ENCODE measurements at places on chromosomes 6 and 20. TPM values are rescaled to one million over a fixed set of nuclear protein-coding genes. Genes with fewer than 3 reads are reported as not detected.

CASS4 gene
- polyA plus RNA-seq, result 24.7 TPM

KCNQ2 gene
- 17.3 TPM for polyA plus RNA-seq

LAMP5 gene
- 1.5 TPM for polyA plus RNA-seq

POU5F1 gene
- 1.9 TPM for polyA plus RNA-seq

DNA sequence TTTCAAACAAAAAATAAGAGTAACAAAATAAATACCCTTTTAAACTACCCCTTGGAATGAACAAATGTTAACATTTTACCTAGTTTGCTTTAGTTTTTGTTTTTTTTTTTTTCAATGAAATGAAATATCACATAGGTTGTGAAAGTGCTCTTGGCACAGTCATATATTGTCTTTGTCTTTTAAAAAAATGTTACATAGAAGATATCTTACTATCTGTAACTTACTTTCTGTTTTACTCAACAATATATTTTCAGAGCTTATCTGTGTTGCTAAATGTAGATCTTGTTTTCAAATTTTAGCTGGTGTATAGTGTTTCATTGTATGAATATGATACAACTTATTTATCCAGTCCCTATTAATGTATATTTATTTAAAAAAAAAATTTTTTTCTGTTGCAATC is 8.6 kb downstream of the CEP57L1 start:
- DNase-seq, result no peak
- no peaks in the 10 kb centered on the region for H3K36me3 ChIP-seq
- no peak overlapping the region for H3K4me3 ChIP-seq
- H3K4me1 ChIP-seq, result no peaks in the 10 kb centered on the region

DNA sequence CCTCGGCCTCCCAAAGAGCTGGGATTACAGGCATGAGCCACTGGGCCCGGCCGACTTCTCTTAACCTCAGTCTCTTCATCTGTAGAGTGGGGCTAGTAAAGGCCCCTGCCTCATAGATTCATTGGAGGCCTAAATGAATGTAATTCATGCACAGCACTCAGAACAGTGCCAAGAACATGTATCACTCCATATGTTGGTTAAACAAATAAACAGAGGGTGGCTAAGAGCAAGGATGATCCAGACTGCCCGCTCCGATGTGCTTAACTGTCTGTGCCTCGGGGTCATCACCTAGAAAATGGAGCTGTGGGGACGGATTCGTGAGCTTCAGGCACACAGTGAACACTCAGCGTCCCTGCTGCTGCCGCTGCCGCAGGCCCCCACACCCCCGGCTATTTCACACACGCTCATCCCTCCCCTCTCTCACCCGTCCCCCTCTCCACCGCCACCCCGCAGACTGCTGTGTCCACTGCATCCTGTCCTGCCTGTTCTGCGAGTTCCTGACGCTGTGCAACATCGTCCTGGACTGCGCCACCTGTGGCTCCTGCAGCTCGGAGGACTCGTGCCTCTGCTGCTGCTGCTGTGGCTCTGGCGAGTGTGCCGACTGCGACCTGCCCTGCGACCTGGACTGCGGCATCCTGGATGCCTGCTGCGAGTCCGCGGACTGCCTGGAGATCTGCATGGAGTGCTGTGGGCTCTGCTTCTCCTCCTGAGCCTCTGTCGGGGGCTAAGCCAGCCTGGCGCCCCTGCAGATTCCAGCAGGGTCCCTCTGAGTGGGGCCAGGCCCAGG is 14.8 kb downstream of the MDFI start:
- no peak overlapping the region for H3K27ac ChIP-seq
- H3K36me3 ChIP-seq, result no peaks in the 10 kb centered on the region
- no peak overlapping the region for H3K4me3 ChIP-seq

GRCh38 chr6:105568142-105568541 is 165.3 kb upstream of the PREP start:
- no peak overlapping the region for H3K4me3 ChIP-seq
- H3K27me3 ChIP-seq, result no peaks in the 10 kb centered on the region
- DNase-seq, result no peak
- no peaks in the 10 kb centered on the region for H3K36me3 ChIP-seq
- H3K4me1 ChIP-seq, result no peaks in the 10 kb centered on the region

DNA sequence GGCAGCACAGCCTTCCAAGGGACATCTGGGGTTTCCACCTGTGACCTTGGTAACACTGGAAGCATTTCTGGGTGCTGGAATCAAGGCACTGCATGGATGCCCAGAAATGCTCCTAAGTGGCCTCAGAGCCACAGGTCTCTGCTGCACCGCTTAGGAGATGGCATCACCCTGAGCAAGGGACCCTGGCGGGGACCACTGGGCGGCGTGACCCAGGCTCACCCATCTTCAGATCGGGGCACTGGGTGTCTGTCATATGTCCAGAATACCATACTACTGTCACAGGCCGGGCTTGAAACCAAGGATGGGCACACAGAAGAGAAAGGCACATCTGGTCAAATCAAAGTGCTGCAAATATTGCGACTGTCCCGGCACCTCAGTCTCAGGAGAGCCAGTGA is 45.9 kb downstream of the SSR1 start:
- no peak overlapping the region for H3K27ac ChIP-seq
- H3K36me3 ChIP-seq, result no peaks in the 10 kb centered on the region
- peaks cover 40% of the 10 kb centered on the region for H3K4me1 ChIP-seq

- no peak overlapping the region for H3K4me3 ChIP-seq
- no peaks in the 10 kb centered on the region for H3K36me3 ChIP-seq
- DNase-seq, result no peak
- no peaks in the 10 kb centered on the region for H3K4me1 ChIP-seq
Observed at GRCh38 chr6:24052590-24052961, 73.4 kb upstream of the NRSN1 start.

DNA sequence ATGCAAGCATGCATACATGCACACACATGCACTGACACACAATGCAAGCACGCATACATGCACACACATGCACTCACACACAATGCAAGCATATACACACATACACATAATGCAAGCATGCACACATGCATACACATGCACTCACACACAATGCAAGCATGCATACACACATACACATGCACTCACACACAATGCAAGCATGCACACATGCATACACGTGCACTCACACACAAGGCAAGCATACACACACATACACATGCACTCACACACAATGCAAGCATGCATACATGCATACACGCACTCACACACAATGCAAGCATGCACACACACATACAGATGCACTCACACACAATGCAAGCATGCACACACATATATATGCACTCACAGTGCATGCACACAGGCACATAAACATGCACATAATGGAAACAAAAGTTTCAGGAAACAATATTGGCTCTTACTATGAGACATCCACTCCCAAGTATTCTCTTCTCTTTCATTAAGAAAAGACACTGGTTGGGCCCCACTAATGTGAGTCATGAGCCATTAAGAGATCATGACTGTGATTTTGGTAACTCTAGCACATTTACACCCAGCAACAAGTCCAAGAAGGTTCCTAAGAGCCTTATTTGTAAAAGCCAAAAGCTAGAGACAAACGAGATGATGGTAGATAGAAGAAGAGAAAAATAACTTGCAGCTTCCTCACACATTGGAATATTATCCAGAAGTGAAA is 22.2 kb downstream of the APCDD1L start:
- no peaks in the 10 kb centered on the region for H3K27me3 ChIP-seq
- DNase-seq, result no peak
- H3K4me3 ChIP-seq, result no peak overlapping the region
- H3K36me3 ChIP-seq, result no peaks in the 10 kb centered on the region
- no peak overlapping the region for H3K27ac ChIP-seq
- H3K4me1 ChIP-seq, result no peaks in the 10 kb centered on the region

GRCh38 chr20:1860446-1860845 is 34.8 kb upstream of the SIRPA start:
- DNase-seq, result no peak
- no peak overlapping the region for H3K27ac ChIP-seq
- H3K4me3 ChIP-seq, result no peak overlapping the region

DNA sequence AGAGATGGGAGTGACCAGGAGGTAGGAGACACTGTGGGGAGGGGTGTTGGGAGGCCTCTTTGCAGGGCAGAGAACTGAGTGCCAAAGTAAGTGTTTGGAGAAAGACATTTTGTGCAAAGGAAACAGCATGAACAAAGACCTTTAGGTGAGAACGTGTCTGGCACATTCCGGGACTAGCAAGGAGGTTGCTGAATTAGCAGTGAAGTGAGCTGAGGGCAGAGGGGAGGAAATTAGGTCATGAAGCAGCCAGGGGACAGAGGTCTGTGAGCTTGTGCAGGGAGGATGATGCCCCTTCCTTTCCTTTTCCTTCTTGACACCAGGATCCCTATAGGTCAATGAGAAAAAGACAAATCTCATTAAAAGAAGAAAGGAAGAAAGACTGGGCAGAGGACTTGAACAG is 21.4 kb upstream of the AHCY start:
- DNase-seq, result no peak
- H3K27me3 ChIP-seq, result no peaks in the 10 kb centered on the region
- no peaks in the 10 kb centered on the region for H3K4me1 ChIP-seq
- no peaks in the 10 kb centered on the region for H3K36me3 ChIP-seq
- H3K27ac ChIP-seq, result no peak overlapping the region

GRCh38 chr20:52104546-52105441 is 86.8 kb downstream of the ZFP64 start:
- H3K27ac ChIP-seq, result no peak overlapping the region
- peak overlapping the region; percentile 24 for H3K4me3 ChIP-seq
- peaks cover 28% of the 10 kb centered on the region for H3K4me1 ChIP-seq
- DNase-seq, result no peak

DNA sequence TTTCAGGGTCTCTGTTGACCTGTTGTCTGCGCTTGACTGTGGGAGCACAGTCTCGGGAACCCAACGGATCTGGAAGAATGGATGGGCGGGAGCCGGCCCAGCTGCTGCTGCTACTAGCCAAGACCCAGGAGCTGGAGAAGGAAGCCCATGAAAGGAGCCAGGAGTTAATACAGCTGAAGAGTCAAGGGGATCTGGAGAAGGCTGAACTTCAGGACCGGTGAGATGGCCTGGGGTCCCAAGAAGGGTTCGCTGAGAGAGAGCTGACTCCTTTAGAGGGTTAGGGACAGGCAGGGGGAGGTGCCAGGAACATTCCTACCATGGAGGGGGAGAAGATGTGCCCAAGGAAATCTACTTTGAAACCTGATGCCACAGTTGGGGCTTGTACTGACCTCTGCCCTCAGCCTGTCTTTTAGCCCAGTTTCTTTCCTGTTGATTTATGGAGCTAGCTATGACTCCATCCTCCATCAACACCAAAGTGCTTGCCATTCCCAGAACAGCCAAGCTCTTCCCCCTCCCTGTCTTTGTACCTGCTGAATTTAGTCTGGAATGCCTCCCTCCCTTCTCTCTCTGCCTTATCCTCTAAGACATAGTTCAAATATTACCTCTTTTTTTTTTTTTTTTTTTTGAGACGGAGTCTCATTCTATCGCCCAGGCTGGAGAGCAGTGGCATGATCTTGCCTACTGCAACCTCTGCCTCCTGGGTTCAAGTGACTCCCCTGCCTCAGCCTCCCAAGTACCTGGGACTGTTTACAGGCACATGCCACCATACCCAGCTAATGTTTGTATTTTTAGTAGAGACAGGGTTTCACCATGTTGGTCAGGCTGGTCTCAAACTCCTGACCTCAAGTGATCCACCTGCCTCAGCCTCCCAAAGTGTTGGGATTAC is 12.2 kb downstream of the CEP250 start:
- H3K27me3 ChIP-seq, result no peaks in the 10 kb centered on the region
- H3K4me3 ChIP-seq, result no peak overlapping the region
- H3K4me1 ChIP-seq, result no peaks in the 10 kb centered on the region
- no peak overlapping the region for H3K27ac ChIP-seq
- no peak for DNase-seq

GRCh38 chr20:22675341-22675740 is 91.0 kb upstream of the FOXA2 start:
- H3K36me3 ChIP-seq, result no peaks in the 10 kb centered on the region
- H3K4me1 ChIP-seq, result no peaks in the 10 kb centered on the region
- DNase-seq, result no peak
- no peak overlapping the region for H3K27ac ChIP-seq
- H3K27me3 ChIP-seq, result no peaks in the 10 kb centered on the region

DNA sequence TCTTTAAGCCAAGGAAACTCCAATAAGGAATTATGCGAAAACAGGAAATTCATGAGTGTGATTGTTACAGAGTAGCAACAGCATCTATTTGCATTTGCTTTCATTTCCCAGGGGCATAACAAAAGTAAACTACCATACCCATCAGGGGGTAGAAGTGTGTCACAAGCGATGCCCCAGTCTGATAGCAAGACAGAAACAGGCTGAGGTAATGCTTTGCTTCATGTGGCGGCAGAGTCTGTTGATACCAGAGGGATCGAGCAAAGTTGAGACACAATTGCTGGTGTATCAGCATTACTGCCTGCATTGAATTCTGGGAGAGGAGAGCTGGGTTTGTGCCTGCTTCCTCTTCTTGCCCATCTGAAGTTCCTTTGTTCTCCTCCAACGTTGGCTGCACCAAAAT is 51.2 kb upstream of the LYRM2 start:
- no peaks in the 10 kb centered on the region for H3K4me1 ChIP-seq
- H3K36me3 ChIP-seq, result no peaks in the 10 kb centered on the region
- no peak overlapping the region for H3K4me3 ChIP-seq
- DNase-seq, result no peak

DNA sequence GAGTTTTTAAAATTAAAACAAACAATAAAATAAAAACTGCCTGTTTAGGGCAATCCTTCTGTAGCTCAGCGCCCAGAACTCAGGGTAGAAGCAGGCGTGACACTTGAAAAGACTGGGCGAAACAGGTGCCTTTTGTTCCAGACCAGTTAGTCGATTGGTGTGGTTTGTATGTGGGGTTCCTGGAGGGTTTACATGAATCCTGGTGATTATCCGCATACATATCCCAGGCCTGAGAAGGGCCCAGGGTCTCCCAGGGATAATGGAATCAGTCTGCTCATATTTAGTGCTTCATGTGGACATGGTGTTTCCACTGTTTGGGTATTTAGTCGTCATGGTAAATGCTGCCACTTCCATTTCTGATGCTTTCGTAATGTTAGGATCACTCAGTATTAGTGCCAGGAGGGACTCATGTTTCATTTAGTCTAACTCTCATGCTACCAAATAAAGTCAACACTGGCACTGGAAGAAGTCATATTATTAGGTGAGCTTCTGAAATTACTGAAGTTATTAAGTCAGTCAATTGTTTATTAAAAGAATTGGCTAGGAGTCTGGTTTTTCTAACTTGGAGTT is 116.5 kb downstream of the SAMD5 start:
- H3K4me3 ChIP-seq, result no peak overlapping the region
- H3K4me1 ChIP-seq, result peaks cover 4% of the 10 kb centered on the region
- H3K36me3 ChIP-seq, result no peaks in the 10 kb centered on the region
- no peak overlapping the region for H3K27ac ChIP-seq

GRCh38 chr6:129667034-129667433 is 42.9 kb downstream of the ARHGAP18 start:
- H3K27me3 ChIP-seq, result no peaks in the 10 kb centered on the region
- peaks cover 38% of the 10 kb centered on the region for H3K4me1 ChIP-seq
- H3K36me3 ChIP-seq, result no peaks in the 10 kb centered on the region
- no peak overlapping the region for H3K27ac ChIP-seq
- no peak for DNase-seq

- H3K27ac ChIP-seq, result no peak overlapping the region
- no peaks in the 10 kb centered on the region for H3K27me3 ChIP-seq
- no peak for DNase-seq
- no peaks in the 10 kb centered on the region for H3K4me1 ChIP-seq
- no peaks in the 10 kb centered on the region for H3K36me3 ChIP-seq
Observed at GRCh38 chr6:71194724-71195123, 93.9 kb upstream of the OGFRL1 start.
